GM19239 (cell line): ENCODE measurements at places on chromosomes 2 and 18.

GRCh38 chr2:98869272-98869641, 66.8 kb downstream of the CRACDL start:
- no peak for DNase-seq

GRCh38 chr2:212991120-212991519, 160.3 kb downstream of the IKZF2 start:
- no peak for DNase-seq

DNA sequence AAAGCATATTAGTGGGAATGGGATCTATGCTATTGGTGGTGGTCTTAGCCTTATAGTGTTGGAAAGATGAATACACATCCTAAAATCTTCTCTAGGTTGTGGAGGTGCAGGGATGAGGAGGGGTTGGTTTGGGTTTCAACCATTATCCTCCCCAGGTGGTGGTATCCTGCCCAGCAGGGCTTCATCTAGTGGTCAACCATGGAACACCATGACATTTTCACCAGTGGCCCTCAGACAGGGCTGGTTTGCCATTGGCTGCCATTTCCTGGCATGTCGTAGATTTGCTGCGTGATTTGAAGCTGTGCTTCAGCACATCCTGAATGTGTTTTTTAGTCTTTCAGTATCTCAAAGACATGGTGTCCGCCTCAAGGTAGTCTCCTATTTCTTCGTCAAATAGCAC, 391.2 kb upstream of the HNRNPA3 start:
- DNase-seq: no peak

DNA sequence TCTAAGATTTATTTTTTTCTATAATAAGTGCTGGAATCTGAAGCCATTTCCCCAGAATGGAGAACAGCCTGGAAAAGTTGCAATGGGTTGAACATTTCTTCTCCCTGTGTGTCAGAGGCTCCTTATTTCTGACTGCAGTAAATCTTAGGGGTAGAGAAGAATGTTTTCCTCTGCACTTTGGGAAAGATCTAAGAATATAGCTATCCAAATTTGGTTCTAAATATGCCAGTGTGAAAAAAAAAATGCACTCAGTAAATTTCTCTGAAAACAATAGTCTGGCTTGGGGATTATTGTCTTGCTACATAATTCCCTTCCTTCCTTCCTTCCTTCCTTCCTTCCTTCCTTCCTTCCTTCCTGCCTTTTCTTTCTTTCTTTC, 19.7 kb upstream of the CYRIA start:
- no peak for DNase-seq

DNA sequence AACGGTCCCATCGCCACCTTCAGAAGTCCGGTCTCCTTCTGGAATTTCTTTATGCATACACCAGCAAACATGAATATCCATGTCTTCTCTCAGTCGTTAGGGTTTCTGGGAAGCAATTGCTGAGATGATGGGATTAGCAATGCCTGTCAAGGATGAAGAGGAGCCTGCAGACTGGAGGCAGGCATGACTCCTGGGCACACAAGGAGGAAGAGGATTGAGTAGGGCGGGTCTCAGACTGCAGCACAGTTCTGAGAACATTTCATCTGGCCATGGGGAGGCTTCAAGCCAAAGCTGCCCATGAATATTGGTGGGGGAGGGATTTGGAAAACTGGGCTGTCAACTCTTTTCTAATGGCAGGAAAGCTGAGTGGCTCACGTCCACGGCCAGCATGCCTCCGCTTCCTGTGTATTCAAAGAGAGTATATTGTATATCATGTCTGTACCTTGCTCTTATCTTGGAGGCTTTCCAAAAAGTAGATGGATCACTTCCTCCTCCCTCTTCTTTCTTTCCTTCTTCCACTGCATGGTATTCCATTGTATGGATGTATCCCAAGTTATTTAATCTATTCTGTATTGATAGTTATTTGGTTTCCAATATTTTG, 24.5 kb downstream of the MC2R start:
- DNase-seq: no peak

GRCh38 chr2:3169106-3169870, 208.3 kb downstream of the EIPR1 start:
- DNase-seq: no peak
